ENCODE measurements at places on chromosomes 16 and 17.

- no peaks in the 10 kb centered on the region for H3K27me3 ChIP-seq
- H3K4me3 ChIP-seq, result no peak overlapping the region
Measured at GRCh38 chr16:84914273-84914672, 94.5 kb downstream of the CRISPLD2 start.

DNA sequence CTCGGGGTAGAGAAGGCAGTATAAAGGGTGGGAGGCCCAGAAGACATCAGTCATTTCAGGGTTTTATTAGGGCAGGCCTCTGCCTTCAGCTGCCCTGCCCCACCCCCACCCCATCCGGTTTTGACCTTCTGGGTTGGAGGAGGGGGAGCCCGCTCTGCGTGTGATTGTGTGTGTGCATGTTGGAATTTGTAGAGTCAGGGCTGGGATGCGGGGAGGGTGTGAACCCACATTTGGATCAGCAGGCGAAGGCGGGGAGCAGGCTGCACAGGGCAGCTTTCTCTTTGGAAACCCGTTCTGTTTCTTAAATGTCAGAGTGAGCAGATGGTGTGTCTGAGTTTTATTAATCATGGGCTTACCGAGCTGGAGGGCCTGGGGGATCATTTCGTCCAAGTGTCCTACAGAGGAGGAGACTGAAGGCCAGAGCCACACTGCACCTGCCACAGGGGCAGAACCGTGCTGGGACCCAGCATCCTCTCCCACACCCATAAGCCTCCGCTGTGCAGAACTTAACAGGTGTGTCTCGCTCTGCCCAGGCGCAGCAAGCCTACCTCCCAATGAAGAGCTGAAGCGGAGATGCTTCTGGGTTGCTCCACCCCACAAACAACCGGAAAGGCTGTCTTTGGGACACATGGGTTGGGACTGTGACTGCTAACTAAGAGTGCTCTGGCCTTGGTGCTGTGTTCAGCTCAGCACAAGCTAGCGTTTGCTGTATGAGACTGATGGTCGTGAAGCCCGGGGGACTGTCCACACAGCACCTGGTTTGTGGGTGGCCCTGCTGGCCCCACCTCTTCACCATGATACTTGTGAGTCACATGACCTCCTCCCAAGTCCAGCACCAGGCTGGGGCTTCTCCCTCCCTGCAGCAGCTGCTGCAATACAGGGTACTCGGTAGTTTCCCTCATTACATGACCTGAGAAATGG lies 70.9 kb upstream of the GSE1 start:
- no peak overlapping the region for H3K27ac ChIP-seq
- peaks cover 5% of the 10 kb centered on the region for H3K4me1 ChIP-seq
- H3K4me3 ChIP-seq, result no peak overlapping the region
- DNase-seq, result no peak
- no peaks in the 10 kb centered on the region for H3K27me3 ChIP-seq

DNA sequence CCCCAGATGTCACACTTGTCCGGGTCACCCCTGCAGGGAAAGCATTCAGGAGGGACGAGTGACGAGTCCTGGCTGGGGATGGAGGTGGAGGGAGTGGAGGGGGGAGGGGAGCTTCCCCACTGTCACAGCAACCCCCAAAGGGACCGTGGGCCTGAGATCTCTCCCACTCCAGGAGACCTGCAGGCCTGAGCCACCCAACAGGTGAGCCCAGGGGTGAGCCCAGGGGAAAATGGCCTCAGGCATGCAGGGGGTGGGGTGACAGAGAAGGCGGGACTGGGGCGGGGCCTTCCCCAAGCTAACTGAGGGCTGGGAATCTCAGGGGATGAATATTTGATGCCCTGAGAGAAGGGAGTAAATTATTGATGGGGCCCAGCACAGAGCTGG lies 2.4 kb downstream of the USH1G start:
- H3K4me3 ChIP-seq, result no peak overlapping the region
- no peaks in the 10 kb centered on the region for H3K36me3 ChIP-seq
- peaks cover 17% of the 10 kb centered on the region for H3K4me1 ChIP-seq
- no peak overlapping the region for H3K27ac ChIP-seq
- DNase-seq, result no peak

- no peak for DNase-seq
- H3K27ac ChIP-seq, result no peak overlapping the region
- no peaks in the 10 kb centered on the region for H3K36me3 ChIP-seq
- H3K4me1 ChIP-seq, result no peaks in the 10 kb centered on the region
- H3K4me3 ChIP-seq, result peak overlapping the region; percentile 79
- no peaks in the 10 kb centered on the region for H3K27me3 ChIP-seq
Measured at GRCh38 chr16:30053376-30054015, 12.1 kb upstream of the ALDOA start.

DNA sequence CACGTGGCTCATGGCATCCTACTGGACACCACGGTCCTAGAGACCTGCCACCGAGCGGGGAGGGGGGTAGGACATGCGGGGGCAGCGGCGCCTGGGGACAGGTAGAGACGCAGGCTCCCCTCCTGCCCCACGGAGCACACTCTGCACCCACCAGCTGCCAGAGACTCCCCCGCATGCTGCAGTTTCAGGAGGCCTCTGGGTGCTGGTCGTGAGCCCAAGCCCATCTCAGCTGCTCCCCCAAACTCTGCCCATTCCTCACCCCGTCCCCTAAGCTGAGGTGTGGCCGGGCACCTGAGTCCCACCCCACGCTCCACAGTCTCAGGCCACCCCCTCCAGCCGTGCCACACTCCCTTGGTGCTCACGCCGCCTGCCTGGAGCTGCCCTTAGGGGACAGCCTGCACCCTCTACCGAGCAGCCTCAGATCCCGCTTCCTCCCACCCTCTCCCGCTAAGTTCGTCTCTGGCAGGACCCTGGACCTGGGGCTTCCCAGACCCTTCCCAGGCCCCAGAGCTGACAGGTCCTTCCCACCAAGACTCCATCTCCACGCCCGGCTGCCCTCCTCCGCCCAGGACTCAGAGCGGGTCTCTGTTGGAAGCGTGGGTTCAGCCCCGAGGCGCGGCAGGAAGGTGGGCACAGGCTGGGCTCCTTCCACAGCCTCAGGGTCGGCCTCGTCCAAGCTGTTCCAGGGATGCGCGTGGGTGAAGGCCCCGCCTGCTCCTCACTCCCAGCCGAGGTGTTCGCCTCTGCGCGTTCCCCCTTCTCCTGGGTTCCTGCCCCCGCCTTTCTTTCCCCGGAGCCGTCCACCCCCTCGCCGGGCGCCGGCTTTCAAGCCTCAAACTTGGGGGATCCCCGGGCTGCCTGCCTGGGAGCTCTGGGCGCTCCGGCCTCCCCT lies 1.3 kb downstream of the RAB40B start:
- H3K27ac ChIP-seq, result no peak overlapping the region
- DNase-seq, result no peak
- H3K27me3 ChIP-seq, result peaks cover 16% of the 10 kb centered on the region
- H3K4me1 ChIP-seq, result peaks cover 6% of the 10 kb centered on the region
- H3K36me3 ChIP-seq, result no peaks in the 10 kb centered on the region
